ENCODE measurements at places on chromosomes 7 and 10.
A peak's percentile ranks its signal among the peaks of the same experiment; 100 is the strongest.

DNA sequence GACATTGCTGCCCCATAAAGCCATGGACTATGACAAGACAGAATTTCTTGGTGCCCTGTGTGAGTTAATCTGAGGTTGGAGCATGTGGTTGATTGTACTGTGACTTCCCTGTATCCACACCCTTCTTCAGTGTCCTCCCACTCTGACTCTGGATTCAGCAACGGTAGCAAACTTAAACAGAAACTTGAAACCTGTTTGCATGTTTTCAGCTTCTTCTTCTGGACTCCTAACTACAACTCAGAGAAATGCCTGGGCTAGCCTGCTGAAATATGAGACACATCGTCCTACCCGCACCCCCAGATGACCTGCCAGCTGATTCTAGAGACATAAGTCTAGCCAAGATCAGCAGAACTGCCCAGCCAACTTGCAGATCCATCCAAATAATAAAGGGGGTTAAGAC, 78.4 kb downstream of the IPMK start:
- DNase-seq, result peak; percentile 55

- no peak for DNase-seq
Observed at GRCh38 chr7:27430105-27430504, 187.5 kb downstream of the EVX1 start.

GRCh38 chr10:69908124-69908523, 106.4 kb downstream of the COL13A1 start:
- DNase-seq, result no peak

DNA sequence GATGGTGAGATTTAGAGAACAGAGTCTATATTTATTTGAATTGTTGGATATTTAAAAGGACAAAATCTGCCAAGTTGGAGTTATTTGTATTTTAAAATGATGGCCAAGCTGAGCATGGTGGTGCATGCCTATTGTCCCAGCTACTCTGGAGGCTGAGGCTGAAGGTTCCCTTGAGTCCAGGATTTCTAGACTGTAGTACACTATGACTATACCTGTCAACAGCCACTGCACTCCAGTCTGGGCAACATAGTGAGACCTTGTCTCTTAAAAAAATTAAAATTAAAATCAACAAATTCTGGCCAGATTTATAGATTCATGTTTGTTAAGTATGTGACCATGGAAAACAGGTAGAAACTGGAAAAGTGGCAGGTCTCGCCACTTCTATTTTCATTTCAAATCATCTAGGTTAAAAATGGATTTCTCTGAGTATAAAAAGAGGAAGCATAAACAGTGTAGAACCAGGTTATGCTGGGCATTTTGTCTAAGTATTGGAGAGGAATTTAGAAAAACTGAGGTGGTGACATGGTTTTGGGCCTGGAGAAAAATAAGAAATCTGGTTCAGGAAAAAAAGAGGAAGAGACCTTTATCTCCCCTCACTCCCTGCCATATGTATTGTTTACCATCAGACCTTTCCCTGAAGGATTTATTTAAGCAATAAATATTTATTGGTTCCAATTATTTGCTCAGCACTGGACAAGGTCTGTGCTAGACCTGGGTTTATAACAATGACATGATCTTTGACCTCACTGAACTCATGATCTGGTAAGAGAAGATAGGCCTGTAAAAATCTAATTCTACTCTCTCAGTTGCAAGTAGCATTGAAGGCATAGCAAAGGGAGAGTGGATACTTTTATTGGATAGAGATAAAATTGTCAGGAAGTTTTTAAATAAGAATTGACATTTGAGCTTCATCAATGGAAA, 134.2 kb downstream of the TSPAN12 start:
- DNase-seq, result no peak

DNA sequence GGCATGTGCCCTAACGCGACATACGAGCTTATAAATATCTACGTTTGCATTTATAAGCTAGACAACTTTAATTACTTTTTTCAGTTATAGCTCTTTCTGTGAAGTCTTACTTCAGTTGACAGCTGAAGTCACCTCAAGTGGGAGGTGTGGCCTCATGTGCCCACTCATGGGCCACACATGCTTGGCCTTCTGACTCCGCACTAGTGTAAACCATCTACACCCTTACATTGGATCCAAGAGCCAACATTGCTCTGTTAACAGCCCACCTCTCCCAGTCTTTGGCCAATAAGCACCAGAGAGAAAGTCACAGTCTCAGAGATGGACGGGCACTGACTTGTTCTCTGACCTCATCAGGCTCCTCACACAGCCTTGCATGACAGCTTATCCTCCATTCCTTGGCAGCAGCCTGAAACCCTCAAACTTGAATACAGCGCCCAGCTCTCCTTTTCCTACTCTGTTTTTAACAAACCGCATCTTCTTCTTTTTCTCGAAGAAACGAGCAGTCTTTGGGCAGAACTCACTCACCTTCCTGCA, 70.9 kb upstream of the AMPH start:
- no peak for DNase-seq

GRCh38 chr7:158248816-158249215, 338.8 kb downstream of the PTPRN2 start:
- no peak for DNase-seq

GRCh38 chr10:92024700-92025099, 101.1 kb downstream of the BTAF1 start:
- DNase-seq, result no peak

DNA sequence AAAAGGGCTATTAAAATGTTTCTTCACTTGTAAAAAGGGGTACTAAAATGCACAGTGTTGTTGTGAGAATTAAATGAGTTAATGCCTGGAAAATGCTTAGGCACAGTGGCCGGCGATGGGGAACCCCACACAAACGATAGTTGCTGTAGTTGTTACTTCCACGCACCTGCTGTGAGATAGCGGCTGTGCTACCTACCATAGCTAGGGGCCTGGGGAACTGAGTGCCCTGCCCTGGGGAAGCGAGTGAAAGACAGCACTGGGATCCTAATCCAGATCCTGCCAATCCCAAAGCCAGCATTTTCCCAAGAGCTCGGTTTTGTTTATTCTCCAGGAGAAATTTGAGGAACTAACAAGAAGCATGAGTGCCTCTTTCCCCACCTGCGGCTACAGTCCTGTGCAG, 27.8 kb downstream of the DDC start:
- no peak for DNase-seq

DNA sequence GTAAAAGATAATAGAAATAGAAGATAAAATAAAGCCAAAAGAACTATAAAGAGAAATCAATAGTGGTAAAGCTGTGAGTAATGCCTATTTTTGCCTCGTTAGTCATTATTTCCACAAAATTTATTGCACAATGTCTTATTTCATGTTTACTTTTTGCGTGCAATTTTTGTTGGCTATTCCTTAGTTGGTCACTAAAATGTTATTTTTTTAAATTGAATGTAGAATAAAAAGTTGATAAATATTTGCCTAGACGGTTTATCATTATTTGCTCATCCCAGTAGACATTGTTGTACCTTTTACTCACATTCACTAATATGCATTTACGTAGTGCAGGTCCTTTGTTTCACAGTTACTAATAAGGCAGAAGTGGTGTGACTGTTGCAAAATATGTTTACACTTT, 227.8 kb upstream of the BMPER start:
- peak; percentile 18 for DNase-seq

- DNase-seq, result no peak
Observed at GRCh38 chr7:7672545-7673239, 32.1 kb downstream of the UMAD1 start.

DNA sequence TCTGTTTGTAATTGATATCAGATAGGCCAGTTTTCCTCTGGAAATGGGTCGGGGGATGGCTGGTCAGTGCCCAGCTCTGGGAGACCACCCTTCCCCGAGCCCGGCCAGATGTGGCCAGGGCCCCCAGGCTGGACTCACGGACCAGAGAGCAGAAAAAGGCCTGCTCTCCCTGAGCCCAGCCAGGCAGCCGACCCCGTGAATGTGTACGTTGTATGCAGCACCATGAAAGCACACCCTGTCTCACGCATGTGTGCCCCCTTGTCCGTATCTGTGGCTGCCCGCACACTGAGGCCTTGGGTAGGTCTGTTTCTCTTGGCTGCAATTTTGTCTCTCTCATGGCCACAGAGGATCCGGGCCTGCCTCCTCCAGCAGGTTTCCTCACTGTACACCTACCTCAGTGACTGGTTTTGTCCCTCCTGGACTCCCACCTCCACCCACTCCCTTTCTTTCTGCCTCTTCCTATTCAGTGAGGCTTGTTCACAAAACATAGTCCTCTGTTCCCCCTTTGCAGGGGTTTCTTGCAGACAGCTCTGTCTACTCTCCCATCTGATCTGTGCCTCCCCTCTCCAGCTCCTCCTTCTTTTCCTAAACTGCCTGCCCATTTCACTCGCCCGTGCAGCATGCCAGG, 23.6 kb upstream of the ANKRD2 start:
- DNase-seq, result no peak

GRCh38 chr10:97456034-97456685, 10.2 kb downstream of the ZDHHC16 start:
- DNase-seq, result no peak

GRCh38 chr10:33539116-33539515, 204.6 kb upstream of the NRP1 start:
- no peak for DNase-seq

DNA sequence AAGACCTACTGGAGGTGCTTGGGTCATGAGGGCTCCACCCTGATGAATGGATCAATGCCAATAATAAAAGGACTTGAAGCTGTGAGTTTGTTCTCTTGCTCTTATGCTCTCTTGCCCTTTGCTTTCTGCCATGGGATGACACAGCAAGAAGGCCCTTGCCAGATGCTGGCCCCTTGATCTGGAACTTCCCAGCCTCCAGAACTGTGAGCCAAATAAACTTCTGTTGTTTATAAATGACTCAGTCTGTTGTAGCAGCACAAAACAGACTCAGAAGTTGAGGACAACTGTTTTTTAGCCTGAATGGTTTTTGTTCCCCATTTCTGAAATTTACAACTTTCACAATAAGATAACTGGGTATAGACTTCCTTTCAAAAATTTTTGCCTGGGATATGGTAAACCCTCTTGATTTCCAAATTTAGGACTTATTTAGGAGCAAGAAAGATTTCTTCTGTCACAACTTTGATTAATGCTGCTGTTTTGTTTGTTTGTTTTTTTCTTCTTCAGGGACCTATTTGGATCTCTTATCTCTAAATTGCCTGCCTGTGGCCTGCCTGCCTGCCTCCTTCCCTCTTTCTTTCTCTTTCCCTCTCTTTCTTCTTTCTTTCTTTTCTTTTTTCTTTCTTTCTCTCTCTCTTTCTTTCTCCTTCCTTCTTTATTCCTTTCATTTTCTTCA, 12.1 kb downstream of the ENTPD1 start:
- peak; percentile 36 for DNase-seq

GRCh38 chr7:55641811-55642210, 69.5 kb upstream of the VOPP1 start:
- DNase-seq, result no peak

- DNase-seq, result no peak
Observed at GRCh38 chr7:931871-932650, 22.4 kb downstream of the ADAP1 start.

GRCh38 chr7:145848691-145849090, 267.9 kb upstream of the CNTNAP2 start:
- no peak for DNase-seq

- DNase-seq, result no peak
Observed at GRCh38 chr10:63477927-63478326, 12.2 kb upstream of the JMJD1C start.

DNA sequence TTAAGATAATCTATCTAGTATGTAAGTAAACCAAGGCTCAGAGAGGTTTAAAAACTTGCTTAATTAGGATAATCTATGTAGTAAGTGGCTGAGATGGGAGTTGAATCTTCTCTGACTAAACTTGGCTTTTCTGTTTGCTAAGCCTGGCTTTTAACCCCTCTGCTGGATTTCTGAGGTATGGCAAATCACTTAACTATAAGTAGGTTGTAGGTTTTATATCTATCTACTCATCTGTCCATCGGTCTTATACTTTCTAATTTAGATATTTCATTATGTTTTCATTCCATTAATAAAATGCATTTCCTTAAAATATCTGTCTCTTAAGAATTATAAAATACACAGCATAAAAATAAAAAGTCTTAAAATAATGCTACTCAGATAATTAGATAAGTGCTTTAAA, 59.4 kb downstream of the ST7 start:
- peak; percentile 64 for DNase-seq

- no peak for DNase-seq
Observed at GRCh38 chr7:132030883-132031282, 474.5 kb upstream of the PODXL start.

- no peak for DNase-seq
Observed at GRCh38 chr10:85924382-85925102, 442.1 kb downstream of the GRID1 start.

- no peak for DNase-seq
Observed at GRCh38 chr10:21172930-21173801, 276.1 kb upstream of the NEBL start.
